ENCODE measurements at places on chromosomes 1 and 21.

DNA sequence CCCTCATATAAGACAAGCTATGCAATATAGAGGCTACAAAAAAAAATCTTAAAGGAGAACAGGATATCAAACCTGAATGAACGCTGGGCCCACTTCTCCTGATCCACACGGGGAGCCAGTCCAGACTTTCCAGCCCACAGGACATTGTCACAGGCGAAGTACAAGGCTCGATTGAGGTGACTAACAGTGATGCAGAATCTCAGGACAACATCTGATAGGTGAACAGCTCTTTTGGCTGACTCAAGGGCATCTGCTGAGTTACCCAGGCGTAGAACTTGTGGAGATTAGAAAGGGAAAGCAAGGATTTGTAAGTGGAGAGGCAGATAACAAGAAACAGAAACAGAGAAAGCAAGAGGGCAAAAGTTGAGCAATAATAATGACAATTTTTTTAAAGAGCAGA, 1.8 kb downstream of the PEX11B start:
- no peak for DNase-seq

DNA sequence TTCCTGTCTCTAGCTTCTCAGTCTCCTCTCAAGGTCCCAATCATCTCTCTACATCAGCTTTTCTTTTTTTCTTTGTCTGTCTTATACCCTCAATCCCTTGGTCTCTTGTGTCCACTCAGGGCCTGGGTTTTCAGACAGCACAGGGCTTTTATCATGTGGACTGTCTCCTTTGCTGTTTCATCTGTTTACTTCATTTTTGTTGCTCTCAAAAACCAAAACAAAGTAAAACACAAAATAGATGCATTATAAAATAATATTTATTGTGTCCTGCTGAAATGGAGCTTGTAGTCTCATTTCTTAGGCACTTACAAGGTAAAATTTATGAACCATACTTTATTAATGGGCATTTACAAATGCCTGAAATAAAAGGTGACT, 17.8 kb upstream of the SLAMF6 start:
- DNase-seq: no peak

GRCh38 chr1:244019982-244020485, 31.0 kb upstream of the ZBTB18 start:
- DNase-seq: no peak

- no peak for DNase-seq
Observed at GRCh38 chr1:203189951-203190352, 3.4 kb upstream of the CHI3L1 start.

DNA sequence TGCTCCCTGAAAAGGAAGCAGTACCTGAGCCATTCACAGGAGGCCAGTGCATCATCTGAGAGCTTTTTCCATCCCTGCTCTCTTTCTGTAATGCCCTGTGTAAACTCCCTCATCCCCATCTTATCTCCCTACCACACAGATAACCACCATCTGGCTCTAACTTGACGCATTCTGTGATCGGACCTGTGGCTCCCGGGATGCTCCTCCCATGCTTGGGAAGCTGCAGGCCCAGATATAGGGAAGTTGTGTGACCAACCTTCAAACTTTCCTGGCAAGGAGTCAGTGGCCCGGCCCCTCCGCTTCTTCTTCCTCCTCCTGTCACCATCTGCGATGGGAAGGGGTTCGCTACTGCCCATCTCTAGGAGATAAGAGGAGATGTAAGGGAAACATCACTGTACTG, 21.1 kb downstream of the MKNK1 start:
- DNase-seq: no peak

- DNase-seq: no peak
Observed at GRCh38 chr1:185984113-185984836, 250.1 kb downstream of the HMCN1 start.

- DNase-seq: no peak
Observed at GRCh38 chr1:26483980-26484379, 11.7 kb downstream of the HMGN2 start.

GRCh38 chr1:95876276-95876675, 642.3 kb downstream of the RWDD3 start:
- no peak for DNase-seq

- no peak for DNase-seq
Observed at GRCh38 chr1:212366901-212367300, 47.8 kb downstream of the PACC1 start.

- no peak for DNase-seq
Observed at GRCh38 chr1:227947386-227947675, 401 bp downstream of the WNT9A start.

DNA sequence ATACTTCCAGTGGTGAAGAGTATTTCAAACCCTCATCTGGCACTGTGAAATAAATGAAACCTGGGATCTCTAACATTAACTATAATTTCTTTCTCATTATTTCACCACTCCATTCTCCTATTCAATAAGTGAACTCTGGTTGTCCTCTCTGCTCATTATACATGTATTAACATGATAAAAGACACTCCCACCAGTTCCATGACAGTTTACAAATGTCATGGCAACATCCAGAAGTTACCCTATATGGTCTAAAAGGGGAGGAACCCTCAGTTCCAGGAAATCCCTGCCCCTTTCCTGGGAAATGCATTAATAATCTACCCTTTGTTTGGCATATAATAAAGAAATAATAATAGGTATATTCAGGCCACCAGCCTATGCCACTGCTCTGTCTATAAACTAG, 62.7 kb upstream of the BRINP3 start:
- DNase-seq: no peak

DNA sequence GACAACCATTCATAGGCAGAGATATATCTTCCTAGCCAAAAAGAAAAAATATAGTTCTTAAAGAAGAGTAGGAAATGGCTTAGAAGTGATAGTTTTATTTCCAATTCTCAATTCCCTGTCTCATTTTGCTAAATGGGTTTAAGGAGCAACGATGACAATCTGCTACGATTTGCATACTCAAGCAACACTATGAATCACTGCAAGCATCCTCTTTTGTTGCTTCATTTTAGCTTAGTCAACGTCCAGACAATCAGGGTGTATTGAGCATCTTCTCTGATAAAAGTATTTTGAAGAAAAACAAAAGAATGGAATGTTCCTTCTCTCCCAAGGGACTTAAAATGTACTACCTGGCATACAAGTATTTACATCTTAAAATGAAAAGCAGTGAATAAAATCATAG, 80.6 kb downstream of the RGS7 start:
- no peak for DNase-seq

DNA sequence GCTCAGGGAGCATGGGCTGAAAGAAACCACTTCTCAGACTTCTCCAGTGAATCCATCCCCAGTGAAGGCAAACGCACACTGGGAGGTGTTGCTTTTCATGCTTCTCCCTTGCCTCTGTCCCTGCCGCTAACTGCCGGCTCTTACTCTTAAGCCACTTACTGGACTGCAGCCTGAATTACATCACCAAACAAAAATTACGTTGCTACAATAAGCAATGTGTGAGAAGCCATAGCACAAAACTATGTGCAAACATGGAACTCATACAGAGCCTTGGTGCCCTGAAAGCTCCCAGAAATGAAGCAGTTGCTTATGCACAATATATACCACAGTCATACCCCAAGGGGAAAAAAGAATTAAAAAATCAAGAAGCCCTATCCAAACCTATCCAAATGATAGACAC, 375.2 kb downstream of the KCNH1 start:
- DNase-seq: no peak

DNA sequence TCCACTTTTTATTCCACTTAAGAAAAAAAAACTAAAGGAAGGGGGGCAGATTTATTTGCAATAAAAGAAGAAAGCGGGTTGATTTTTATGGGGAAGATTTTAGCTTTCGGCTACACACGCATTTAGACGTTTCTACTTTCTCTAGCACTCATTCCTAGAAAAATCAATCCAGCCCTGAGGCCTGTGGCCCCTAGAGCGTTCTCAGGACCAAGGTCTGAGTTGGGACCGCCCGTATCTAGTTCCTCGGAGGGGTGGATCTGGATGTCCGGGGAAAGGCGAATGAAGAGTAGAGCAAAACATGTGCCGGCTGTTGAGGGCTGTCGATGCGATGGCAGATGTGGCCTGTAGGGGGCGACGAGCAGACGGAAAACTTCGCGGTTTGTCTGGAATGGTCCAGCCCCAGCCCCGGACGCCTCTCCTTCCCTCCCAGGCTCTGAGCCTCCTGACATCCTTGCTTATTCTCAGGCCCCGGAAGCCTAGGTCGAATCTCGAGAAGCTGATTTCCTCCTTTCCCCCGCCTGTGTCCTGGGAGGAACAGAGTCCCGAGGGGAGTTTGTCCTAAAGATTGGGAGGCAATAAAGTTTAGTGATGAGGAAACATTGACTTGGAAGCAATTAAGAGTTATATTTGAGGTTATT, 5.2 kb downstream of the FOXD3 start:
- peak; percentile 32 for DNase-seq

DNA sequence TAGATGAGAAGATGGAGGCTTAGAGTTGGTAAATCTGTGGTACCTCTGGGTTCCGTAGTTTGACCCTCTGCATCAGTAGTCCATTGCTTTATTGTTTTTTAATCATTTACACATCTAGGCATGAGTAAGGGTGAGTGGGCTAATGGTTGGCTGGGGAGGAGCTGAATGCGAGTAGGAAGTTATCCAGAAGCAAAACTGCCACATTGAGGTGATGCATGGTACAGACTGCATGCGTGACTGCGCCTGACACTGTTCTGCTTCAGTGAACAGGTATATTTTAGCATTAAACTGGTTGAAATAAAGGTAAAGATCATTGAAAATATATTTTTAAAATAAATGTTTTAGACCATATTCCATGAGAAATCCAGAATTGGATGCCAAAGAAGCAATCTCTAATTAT, 4.4 kb downstream of the DNAJC16 start:
- DNase-seq: no peak

DNA sequence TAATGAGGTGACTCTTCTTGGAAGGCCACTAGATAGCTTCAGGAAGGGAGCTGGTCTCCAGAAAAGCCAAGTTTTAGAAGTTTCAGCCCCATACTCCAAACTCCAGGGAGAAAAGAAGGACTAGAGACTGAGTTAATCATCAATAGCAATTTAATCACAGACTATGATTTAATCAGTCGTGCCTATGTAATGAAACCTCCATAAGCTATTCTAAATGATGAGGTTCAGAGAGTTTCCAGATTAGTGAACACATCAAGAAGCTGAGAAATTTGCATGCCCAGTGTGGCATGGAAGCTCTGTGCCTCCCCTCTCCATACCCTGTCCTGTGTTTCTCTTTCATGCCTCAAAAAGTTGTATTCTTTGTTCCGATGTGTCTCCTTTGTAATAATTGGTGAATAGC, 49.2 kb upstream of the CCDC190 start:
- DNase-seq: no peak

DNA sequence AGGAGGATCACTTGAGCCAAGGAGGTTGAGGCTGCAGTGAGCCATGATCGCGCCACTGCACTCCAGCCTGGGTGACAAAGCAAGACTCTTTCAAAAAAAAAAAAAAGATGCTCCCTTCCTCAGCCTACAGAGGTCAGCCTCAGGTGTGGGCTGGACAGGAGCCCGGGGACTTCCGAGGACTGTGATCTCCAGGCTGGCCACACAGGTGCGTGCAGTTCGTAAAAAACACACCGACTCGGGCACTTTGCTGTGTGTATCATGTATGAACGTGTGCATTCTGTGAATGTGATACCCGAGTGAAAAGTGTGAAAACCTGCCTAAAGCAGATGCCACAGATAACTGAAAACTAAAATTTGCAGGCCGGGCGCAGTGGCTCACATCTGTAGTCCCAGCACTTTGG, 8.4 kb upstream of the CCDC27 start:
- no peak for DNase-seq

- DNase-seq: no peak
Observed at GRCh38 chr1:99594205-99594604, 51.7 kb upstream of the PALMD start.

- no peak for DNase-seq
Observed at GRCh38 chr1:20430355-20431175, 55.4 kb downstream of the CAMK2N1 start.

GRCh38 chr1:157431751-157432150, 120.6 kb downstream of the FCRL5 start:
- DNase-seq: no peak

- no peak for DNase-seq
Observed at GRCh38 chr1:37068260-37068659, 33.9 kb upstream of the GRIK3 start.

GRCh38 chr1:14254251-14254650, 344.2 kb upstream of the KAZN start:
- DNase-seq: no peak

- DNase-seq: no peak
Observed at GRCh38 chr1:56255516-56256152, 323.7 kb downstream of the PLPP3 start.

GRCh38 chr1:151062741-151063371, 2.7 kb downstream of the MLLT11 start:
- DNase-seq: no peak

DNA sequence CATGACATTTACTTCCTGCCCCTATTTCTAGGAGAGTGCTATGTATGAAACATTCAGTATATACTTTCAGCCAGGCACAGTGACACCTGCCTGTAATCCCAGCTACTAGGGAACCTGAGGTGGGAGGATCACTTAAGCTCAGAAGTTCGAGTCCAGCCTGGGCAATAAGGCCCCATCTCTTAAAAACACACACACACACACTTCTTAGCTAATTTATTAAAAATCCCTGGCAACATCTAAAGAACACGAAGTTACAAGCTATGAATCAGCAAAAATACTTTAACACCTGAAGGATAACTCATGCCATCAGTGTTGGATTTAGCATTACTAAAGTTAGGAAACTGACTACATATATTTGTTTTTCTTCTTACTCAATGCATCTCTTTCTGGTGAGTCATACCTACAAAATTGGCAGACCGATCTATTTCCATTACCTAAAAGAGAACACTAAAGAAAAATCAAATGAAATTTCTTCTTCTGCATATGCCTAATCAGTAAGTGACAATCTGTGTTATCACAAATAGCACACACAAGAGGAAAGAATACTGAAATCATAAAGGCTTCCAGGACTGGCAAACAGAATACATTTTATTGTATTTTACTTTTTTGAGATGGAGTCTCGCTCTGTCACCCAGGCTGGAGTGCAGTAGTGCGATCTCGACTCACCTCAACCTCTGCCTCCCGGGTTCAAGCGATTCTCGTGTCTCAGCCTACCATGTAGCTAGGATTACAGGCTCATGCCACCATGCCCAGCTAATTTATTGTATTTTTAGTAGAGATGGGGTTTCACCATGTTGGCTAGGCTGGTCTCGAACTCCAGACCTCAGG, 41.4 kb downstream of the RNF115 start:
- no peak for DNase-seq

DNA sequence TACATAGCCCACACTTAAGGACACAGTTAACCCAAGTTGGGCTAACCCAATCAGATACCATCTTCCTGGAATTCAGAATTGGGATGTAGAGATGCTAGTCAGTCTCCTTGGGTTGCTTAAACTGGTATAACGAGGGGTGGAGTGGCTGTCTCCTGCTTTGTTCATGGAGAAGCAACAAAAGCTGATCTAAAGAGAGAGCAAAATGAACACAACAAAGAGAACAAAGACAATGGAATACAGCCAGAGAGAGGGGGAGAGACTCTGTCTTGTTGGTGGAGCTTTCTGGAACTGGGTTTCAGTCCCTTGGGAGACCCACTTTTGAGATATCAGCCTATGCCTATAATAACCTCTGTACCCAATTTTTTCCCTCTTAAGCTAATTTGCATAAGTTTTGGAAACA, 138.1 kb downstream of the ATG4C start:
- DNase-seq: no peak

Data from SHP77 treated with DMSO at 0.1 percent for 48 hours (cell line).